ENCODE measurements at places on chromosomes 13 and 19. TPM values are rescaled to one million over a fixed set of nuclear protein-coding genes. Genes with fewer than 3 reads are reported as not detected.

Gene KLK4
- total RNA-seq = not detected

Gene ANGPTL8
- total RNA-seq = not detected

Gene ENOX1
- 1.8 TPM for total RNA-seq

Gene IRGC
- total RNA-seq = not detected

Gene ZNF45
- total RNA-seq = 4.7 TPM

Gene MISP
- not detected for total RNA-seq

Data from cardiac atrium fibroblast (primary cell).